CD4-positive, alpha-beta memory T cell (primary cell): ENCODE measurements at places on chromosomes 6 and 20.

DNA sequence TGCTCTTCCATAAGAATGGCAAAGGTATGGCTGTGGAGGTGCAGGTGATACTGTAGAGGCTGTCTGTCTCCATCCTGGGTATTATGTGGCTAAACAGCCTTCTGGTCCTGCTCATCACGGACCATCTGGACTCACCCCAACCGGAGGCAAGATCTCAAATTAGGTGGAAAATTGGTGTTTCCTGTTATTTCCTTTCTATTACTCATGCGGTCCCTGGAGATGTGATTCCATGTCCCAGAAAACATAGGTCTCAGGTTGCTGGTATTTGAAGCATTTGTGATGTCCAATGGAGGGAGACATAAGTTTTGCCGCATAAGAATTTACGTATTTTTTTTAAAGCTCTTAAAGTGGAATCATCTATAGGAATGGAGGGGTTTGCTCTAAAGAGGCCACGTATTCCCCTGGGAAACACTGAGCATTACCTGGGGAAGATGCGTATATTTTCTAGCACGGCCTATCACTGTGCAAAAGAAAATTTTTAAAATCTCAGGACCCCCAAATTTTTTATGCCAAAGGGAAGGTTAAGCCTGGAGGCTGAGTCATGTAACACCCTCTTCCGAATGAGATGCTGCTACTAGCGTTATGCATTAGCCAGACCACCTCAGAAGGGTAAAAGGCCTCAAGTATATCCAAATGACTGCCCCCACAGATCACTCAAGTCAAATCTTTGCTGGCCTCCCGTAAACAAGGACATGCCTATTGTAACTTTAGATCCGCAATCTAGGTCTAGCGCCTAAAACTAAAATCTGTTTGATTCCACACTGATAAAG lies 22.4 kb upstream of the PBOV1 start:
- DNase-seq, result no peak

DNA sequence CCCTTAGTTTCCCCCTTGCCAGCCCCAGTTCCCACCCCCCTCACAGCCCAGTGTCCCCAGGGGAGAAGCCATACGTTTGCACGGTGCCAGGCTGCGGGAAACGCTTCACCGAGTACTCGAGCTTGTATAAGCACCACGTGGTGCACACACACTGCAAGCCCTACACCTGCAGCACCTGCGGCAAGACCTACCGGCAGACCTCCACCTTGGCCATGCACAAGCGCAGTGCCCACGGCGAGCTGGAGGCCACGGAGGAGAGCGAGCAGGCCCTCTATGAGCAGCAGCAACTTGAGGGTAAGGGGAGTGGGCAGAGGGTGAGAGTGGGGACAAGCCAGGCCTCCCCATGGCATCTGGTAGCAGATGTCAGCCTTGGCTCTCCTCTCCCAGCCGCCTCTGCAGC lies 5.1 kb upstream of the DEF6 start:
- no peak for DNase-seq

DNA sequence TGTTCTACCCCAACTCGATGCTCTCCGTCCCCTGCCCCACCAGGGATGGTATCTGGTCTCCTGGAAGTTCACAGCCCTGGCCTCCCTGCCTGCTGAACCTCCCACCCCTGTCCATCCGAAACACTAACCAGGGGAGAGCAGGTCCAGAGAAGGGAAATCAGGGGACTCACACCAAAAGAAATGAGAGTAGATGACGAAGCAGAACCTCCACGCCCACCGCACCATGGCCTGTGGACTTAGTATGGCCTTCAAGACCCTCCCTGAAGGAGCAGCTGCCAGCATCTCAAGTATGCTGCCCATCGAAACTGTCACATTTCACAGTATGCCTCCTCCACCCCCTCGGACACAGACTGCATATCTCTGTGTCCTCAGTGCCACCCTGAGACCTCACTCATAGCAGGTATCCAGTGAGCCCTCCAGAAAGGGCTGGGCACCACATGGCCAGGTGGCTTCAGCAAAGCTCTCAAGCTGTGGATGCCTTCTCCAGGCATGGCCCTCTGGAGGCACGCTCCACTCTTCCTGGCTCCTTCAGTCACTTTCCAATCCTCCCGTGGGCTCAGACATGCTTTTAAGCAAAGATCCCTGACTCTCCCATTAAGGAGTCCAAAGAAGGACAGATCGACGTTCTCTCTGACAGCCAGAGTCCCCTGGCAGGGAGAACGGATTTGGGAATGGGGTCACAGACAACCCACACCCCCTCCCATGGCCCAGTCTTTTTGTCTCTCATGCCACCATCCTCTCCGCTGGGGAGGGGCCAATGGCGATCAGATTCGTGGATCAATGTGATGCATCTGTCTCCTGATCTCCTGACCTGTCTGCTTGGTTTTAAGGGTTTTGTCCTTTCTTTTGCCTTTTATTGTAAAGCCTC lies 158.4 kb downstream of the ANKRD60 start:
- no peak for DNase-seq

DNA sequence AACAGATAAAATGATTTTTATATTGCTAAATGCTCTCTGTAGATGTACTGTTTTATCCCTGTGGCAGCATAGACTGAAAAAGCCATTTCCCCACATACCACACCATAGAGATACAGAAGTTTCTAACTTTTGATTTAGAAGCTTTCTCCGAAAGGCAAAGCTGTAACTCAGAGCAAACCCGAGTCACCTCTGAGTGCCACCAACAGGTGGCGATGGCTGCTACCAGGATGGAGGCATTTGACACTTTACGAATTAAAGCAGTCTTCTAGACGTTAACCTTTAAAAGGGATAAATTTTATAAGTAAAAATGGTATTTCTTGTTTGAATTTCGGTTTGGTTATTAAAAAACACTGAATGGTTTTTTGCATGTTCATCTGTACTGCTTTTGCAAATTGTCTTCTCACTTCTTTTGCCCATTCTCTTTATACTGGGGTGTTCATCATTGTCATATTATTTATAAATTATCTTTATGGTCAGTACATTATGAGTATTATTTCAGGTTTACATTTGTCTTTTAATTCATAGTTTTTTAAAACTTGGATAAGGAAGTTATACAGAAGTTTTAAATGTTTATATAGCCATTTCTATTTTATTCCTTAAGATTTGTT lies 201.0 kb upstream of the CEP162 start:
- DNase-seq, result no peak

DNA sequence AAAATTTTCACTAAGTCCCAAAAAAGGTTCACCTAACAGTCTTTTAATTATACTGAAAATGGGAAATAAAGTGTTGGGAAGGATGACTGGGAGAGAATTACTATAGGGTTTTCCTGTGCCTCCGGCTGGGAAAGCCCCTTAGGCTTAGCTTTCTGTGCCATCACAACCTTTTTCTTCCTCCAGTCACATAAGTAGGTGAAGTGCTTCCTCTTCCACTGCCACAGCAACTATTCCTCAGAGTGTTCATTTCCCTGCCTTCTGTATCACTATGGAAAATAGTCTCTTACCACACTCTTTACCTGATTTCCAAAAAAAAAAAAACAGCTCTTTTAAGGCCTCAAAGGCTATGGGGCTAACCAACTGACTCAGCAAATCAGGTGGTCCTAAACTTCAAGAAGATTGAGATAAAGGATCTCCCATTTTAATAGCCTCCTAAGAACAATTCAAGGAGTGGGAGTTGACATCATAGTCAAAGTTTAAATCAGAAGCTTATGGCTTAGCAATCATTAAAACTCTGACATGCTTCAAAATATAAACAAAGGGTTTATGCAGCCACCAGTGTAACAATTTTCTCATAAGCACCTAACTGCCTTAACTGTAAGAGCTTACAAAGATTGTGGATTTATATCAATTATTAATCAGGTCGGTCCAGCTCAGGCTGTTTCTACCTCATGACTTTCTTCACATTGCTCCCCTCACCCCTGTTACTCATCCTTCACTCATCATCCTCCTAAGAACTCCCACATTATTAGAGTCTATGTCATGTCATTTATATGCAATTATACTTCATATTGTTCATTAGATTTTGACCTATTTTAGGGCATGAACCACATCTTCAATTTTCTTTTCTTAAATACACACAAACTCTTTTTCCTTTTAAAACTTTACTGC lies 95.3 kb downstream of the RNGTT start:
- no peak for DNase-seq

- DNase-seq, result no peak
Observed at GRCh38 chr6:164021589-164022250, 607.2 kb downstream of the QKI start.

GRCh38 chr6:19158586-19158985 lies 678.6 kb upstream of the ID4 start:
- DNase-seq, result no peak

DNA sequence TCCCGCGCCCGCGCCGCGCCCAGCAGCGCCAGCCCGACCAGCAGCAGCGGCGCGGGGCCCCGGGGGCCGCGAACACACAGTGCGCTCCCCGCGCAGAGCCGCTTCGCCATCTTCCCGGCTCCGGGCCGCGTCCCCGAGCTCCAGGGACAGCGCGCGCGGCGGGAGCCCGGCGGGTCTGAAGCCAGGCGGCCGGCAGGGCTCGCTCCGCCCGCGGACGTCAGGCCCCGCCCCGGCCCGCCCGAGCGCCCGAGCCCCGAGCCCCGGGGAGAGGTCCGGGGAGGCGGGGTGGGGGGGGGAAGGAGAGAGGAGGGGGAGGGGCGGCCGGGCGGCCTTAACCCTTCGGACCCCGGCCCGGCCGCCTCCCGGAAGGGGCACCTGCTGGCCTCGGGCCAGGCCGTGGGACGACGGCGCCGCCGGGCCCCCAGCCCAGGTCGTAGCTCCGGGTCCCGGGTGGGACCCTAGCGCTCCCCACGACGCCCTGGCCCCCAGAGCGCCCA lies at the start of gene LAMA5:
Gene LAMA5, minus strand, starts transcription at position 177 of the 497 bp plus-strand sequence. Its CDS starts 67 bp downstream, at position 110.
- DNase-seq, result no peak

- DNase-seq, result no peak
Observed at GRCh38 chr6:111032484-111033140, 50.8 kb downstream of the RPF2 start.

- DNase-seq, result no peak
Observed at GRCh38 chr6:131744432-131745287, 33.8 kb upstream of the CTAGE9 start.

DNA sequence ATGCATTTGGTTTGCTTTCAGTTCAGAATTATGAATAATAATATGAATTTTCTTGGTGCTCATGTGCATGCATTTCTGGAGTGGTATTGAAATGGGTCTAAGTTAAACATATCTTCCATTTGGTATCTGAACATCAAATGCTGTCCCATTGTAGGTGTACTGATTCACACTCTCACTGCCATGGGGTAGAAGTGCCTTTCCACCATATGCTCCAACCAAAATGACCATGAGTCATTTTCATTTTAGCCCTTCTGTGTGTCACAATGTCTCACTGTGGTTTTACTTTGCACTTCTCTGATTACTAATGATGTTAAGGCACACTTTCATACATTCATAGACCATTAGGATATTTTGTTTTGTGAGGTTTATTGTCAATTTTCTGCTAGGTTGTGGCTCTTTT lies 211.9 kb downstream of the HAO1 start:
- DNase-seq, result no peak

- no peak for DNase-seq
Observed at GRCh38 chr6:142242269-142242668, 59.5 kb upstream of the ADGRG6 start.

DNA sequence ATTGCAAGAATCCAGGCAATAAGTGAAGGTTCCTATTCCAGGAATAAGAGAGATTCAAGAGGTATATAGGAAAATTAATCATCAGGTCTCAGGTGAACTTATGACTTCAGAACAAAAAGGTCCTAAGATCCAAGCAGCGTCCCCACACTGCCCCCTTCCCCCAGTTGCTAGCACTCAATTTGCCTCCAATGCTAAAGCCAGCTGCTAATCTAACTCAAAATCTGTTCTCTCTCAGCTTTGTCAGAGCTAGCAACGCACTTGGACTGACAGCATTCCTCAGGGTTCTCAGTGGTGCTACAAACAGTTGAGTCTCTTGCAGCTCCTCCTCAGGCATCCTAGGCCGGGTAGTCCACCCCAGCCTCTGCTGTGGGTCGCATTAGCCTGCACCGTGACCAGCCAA lies 148.3 kb downstream of the RFX6 start:
- DNase-seq, result no peak
